ENCODE measurements at places on chromosomes 6 and 20. TPM values are rescaled to one million over a fixed set of nuclear protein-coding genes. Genes with fewer than 3 reads are reported as not detected.
A peak's percentile ranks its signal among the peaks of the same experiment; 100 is the strongest.

DNA sequence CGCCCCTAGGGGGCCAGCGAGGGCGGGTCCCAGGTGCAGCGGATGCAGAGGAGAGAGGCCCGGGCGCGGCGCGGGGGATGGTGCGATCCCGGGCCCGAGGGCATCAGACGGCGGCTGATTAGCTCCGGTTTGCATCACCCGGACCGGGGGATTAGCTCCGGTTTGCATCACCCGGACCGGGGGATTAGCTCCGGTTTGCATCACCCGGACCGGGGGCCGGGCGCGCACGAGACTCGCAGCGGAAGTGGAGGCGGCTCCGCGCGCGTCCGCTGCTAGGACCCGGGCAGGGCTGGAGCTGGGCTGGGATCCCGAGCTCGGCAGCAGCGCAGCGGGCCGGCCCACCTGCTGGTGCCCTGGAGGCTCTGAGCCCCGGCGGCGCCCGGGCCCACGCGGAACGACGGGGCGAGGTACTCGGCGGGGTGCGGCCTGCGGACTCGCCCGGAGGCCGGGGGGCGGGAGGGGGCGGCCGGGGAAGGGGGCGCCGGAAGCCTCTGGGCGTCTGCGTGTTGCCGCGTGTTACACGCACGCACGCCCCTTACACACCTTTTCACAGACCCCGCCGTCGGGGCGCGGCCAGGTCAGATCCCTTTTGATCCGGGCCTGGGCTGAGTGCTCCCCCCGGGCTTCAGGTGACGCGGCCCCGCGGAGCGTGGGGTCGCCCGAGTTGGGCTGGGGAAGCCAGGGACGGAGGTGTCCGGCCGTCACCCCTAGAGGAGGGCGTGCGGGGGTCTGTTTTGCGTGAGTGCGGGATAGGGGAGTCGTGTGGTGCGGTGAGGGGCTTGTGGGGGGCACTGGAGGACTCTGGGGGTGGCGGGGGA lies 412 bp downstream of the TRIB3 start:
- DNase-seq = peak; percentile 41
- no peaks in the 10 kb centered on the region for H3K36me3 ChIP-seq
- no peak overlapping the region for H3K4me3 ChIP-seq
- no peak overlapping the region for H3K27ac ChIP-seq
- H3K27me3 ChIP-seq = no peaks in the 10 kb centered on the region
- no peaks in the 10 kb centered on the region for H3K4me1 ChIP-seq

Gene C6orf58
- total RNA-seq = not detected

- DNase-seq = peak; percentile 73
- no peaks in the 10 kb centered on the region for H3K27me3 ChIP-seq
- peaks cover 20% of the 10 kb centered on the region for H3K36me3 ChIP-seq
- no peak overlapping the region for H3K27ac ChIP-seq
- H3K4me1 ChIP-seq = no peaks in the 10 kb centered on the region
These were observed 16.7 kb upstream of the TBC1D20 start for GRCh38 chr20:478949-479429.

- H3K36me3 ChIP-seq = no peaks in the 10 kb centered on the region
- no peaks in the 10 kb centered on the region for H3K27me3 ChIP-seq
- DNase-seq = no peak
- H3K4me1 ChIP-seq = no peaks in the 10 kb centered on the region
These were observed 105.5 kb upstream of the BACH2 start for GRCh38 chr6:90401933-90402830.

DNA sequence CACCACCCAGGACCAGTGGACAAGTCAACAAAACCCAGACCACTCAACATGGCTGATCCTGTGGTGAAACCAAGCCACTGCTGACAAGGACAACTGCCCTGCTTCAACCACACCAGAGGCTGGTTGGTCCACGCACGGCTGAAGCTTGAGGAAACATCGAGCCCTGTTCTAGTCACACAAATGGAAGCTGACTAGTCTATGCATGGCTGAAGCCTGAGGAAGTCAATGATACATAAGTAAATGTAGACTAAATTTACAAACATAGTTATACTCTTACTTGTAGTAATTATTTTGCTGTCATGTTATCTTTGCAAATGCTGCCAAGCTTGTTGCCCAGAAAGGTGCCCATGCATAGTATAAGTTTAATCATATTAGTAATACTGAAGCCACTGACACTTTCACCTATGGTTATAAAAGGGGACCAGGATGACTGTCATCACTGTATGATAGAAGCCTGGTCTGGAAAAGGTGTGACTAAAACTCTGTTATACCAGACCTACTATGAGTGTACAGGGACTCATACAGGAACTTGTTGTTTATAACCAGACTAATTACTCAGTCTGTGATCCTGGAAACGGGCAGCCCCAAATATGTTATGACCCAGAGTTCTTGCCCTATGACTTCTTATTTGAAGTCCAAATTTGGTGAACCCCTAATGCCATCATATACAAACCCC lies 5.6 kb downstream of the IL22RA2 start:
- no peak overlapping the region for H3K4me3 ChIP-seq
- H3K27me3 ChIP-seq = no peaks in the 10 kb centered on the region
- no peak overlapping the region for H3K27ac ChIP-seq
- H3K36me3 ChIP-seq = no peaks in the 10 kb centered on the region
- no peak for DNase-seq

GRCh38 chr6:3233321-3233720 lies 5.9 kb upstream of the TUBB2B start:
- H3K4me1 ChIP-seq = no peaks in the 10 kb centered on the region
- no peak overlapping the region for H3K4me3 ChIP-seq
- peaks cover 11% of the 10 kb centered on the region for H3K27me3 ChIP-seq
- no peak for DNase-seq

DNA sequence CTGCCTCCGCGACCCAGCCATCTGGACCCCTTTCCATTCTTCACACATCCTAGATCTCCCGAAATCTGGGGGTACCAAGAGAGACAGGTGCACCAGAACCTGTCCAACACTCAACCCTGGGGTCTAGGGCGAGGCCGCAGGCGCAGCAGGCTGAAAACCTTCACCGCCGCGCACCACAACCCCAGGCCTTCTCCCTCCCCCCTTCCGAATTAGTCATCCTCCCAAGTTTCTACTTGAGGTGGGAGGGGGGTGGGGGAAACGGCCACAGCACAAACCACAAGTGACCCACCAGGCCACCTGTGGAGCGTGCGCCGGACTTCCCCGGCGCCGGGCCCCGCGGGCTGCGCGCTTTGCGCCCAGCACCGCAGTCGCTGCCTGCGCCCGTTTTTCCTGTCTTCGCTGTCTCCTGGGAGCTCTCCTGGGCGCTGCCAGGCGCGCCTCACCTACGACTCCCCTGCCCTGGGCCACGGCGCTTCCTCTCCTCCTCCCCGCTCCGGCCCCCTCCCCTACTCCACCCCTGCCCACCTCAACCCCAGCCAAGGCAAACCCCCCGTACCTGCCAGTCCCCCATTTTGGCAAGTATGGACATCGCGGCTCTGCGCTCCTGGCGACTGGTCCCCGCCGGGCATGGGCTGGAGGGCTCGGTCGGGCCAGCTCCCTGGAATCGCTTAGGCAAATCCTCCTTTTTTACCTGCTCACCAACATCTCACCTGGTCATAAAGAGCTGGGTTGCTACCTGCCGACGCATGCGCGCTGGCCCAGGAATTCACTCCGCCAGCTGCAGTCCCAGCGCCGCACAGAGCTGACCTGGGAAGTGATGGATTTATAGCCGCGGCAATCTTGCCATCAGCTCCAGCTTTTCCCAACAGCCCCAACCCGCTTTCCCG lies 4.2 kb upstream of the TFAP2A start:
- peak overlapping the region; percentile 53 for H3K4me3 ChIP-seq
- DNase-seq = peak; percentile 87
- H3K27me3 ChIP-seq = peaks cover 69% of the 10 kb centered on the region
- H3K36me3 ChIP-seq = no peaks in the 10 kb centered on the region
- peak overlapping the region; percentile 87 for H3K27ac ChIP-seq
- H3K4me1 ChIP-seq = no peaks in the 10 kb centered on the region

GRCh38 chr6:30990422-30991086 lies 7.0 kb downstream of the MUC21 start:
- H3K36me3 ChIP-seq = no peaks in the 10 kb centered on the region
- DNase-seq = no peak
- no peaks in the 10 kb centered on the region for H3K4me1 ChIP-seq
- no peak overlapping the region for H3K27ac ChIP-seq

Measured in kidney (tissue), 22 donors.